ENCODE measurements at places on chromosomes 3 and 15.

DNA sequence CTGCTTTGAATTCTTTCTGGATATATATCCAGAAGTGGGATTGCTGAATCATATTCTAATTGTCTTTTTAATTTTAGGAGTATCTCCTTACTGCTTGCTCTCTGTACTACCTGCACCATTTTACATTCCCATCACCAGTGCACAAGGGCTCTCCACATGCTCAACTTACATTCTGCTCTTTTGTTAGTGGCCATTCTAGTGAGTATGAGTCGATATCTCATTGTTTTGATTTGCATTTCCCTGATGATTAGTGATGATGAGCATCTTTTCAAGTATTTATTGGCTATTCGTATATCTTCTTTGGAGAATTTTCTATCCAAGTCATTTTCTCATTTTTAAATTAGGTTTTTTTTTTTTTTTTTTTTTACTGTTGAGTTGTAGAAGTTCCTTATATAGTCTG, 29.5 kb downstream of the PFN2 start:
- DNase-seq: no peak

DNA sequence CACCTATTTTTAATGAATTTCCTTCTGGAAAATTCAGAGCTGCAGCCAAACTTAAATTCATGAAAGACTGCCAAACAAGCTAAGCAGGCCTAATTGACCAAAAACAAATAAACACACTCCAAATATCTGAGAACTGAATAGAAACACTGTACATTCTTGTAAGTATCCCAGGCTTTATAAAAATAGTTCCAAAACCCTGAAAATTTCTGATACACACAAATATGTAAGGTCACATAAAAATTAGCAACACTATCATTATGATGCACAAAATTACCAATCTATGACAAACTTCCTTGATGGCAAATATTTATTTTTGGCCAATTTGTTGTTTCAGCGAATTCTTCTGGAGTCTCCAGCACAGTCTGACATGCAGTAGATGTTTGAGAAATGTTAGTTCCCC, 117.9 kb upstream of the UBE2E2 start:
- DNase-seq: no peak

GRCh38 chr15:45205192-45205591, 17.4 kb upstream of the SHF start:
- DNase-seq: peak; percentile 49

- DNase-seq: no peak
These were observed 67.9 kb downstream of the CNTN4 start for GRCh38 chr3:2166552-2166951.

DNA sequence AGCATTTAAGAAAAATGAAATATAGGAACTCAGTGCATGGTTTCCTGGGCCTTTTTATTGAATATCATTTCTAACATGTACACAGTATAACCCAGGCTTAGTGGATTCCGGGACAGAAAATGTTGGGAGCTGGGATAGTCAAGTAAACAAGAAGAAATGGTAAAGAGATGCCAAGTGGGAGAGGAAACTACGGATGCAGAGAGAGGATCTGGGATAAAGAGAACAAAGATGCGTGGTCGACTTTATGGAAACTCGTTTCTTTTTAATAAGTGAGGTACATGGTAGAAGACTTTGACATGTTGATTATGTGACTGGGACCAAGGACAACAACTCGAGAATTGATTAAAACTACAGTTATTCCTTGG, 1.2 kb upstream of the GPR176 start:
- DNase-seq: no peak

- DNase-seq: no peak
These were observed 39.5 kb downstream of the ZNF280D start for GRCh38 chr15:56693761-56694160.

- DNase-seq: no peak
These were observed 22.6 kb downstream of the RYK start for GRCh38 chr3:134228035-134228434.

- DNase-seq: no peak
These were observed 57.5 kb upstream of the LMCD1 start for GRCh38 chr3:8443829-8444791.

GRCh38 chr3:126816986-126817777, 113.1 kb downstream of the CHCHD6 start:
- DNase-seq: no peak

GRCh38 chr3:157384491-157384890, 52.2 kb upstream of the PTX3 start:
- DNase-seq: no peak

DNA sequence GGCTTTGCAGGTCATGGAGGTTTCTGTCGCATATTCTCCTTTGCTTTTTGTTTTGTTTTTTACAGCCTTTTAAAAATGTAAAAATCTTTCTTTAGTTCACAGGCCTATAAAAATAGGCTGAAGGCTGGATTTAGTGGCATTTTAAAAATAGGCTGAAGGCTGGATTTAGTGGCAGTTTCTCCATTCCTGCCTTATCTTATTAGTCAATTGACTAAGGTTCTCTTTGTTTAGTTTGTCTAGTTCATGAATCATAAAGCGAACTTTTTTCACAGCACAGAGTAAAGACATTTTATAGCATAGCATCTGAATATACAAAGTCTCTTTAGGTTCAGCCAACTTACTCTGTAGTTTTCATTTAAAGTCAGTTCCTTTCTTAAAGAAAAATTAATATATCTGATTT, 31.4 kb downstream of the AP4E1 start:
- no peak for DNase-seq

DNA sequence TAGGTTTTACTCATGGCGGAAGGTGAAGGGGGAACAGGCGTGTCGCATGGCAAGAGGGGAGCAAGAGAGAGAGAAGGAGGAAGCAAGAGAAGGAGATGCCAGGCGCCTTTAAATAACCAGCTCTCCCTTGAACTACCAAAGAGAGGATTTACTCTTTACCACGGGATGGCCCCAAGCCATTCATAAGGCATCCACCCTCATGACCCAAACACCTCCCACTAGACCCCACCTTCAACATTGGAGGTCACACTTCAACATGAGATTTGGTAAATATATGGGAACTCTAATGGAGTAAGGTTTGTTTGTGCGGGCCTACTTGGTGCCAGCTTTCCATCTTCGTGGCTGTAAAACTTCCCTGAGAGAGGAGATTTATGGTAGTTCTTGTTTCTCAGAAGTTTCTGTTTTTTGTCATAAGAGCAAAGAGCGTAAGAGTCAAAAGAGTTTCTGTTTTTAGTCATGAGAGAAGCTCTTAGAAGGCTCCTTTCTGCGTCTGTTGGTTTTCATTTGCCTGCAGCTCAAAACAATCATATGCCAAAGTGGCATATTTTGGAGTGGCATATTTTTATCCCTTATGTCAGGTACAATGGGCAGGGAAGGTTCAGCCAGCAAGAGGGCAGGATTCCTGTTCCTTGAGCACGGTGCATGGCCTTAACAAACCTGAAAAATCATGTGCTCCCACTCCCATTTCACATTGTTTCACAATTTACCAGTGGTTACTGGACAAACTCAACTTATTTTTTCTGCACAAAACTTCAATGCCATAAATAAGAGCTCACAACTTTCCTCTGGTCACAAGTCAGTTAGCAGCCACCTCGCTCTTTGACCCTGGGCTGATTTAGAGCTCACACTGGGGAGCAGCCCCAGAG, 12.5 kb downstream of the PML start:
- no peak for DNase-seq

GRCh38 chr3:12754313-12754712, 4.7 kb downstream of the TMEM40 start:
- no peak for DNase-seq

- DNase-seq: no peak
These were observed 327.4 kb upstream of the LRRFIP2 start for GRCh38 chr3:37501571-37502313.

DNA sequence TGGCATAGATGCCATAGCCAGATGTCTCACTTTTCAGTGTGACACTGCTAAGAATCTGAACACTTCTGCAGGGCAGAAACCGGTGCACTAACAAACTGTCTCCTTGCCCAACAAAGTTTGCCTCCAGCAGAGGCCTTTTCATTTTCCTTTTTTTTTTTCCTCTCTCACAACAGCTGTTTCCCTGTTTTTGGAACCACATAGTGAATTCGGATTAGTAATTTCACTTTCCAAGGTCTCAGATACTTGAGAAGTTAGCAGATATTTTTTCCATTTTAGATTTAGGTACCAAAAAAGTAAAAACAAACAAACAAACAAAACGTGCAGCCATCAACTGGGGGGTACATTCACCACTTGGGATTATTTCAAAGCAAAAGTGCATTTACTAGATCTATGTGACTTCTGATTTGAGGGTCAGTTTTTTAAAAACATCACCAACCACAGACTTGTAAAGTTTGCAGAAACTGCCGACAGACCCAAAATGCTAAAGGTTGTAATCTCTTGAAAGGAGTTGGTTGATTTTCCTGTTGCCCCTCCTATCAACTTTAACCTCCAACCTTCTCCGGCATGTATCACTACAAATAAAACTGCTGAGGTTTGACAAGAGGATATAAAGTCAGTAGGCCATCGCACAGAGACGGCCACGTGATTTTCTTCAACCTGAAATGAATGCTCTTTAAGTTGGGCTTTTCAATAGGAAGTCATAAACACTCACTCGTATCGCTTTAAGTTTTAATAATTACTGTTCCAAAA, 169.1 kb downstream of the CDIN1 start:
- DNase-seq: no peak

DNA sequence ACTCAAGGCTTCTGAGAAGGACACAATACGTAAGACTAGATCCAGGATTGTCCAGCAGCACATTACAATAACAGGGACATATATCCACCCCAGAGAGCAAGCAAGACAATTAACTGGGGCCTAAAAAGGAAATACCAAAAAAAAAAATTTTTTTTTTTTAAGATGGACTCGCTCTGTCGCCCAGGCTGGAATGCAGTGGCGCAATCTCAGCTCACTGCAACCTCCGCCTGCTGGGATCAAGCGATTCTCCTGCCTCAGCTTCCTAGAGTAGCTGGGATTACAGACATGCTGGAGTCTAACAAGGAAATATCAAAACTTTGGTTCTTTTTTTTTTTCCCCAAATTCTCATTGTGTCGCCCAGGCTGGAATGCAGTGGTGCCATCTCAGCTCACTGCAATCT, 28.8 kb upstream of the IMPDH2 start:
- DNase-seq: no peak
